ENCODE measurements at places on chromosomes 5 and 9.

- DNase-seq, result no peak
Observed at GRCh38 chr5:167528651-167529050, 762.8 kb upstream of the WWC1 start.

- DNase-seq, result no peak
Observed at GRCh38 chr5:34676416-34676815, 20.3 kb downstream of the RAI14 start.

GRCh38 chr5:122385286-122385685 lies 73.2 kb downstream of the SNCAIP start:
- no peak for DNase-seq

DNA sequence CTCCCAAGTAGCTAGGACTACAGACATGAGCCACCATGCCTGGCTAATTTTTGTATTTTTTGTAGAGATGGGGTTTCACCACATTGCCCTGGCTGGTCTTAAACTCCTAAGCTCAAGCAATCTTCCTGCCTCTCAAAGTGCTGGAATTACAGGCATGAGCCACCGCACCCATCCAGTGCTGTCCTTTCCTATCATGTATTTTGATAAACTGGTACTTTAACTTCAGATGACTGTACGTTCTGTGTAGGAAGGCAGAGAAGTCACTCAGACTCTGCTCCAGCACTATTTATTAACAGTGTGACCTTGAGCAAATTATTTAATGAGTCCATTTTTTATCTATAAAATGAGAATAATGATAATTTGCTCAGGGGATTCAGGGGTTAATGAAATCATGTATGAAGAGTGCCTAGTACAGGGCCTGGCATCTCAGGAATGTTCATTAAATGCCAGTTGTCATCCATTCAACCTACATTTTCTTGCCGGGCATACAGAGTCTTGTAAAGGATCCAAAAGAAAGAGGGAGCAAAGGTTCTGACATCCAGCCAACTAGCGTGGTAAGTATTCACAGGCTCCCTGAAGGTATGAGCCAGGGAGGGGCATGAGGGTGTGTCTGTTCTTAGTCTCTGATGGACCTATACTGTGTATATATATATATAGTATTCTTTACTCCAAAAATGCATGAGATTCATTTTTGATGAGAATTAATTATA lies 201.9 kb downstream of the PBX3 start:
- DNase-seq, result no peak

- DNase-seq, result no peak
Observed at GRCh38 chr9:9177081-9177480, 1377.5 kb upstream of the DMAC1 start.

- no peak for DNase-seq
Observed at GRCh38 chr5:19930451-19930850, 57.5 kb downstream of the CDH18 start.

- DNase-seq, result no peak
Observed at GRCh38 chr5:175674731-175675346, 17.0 kb downstream of the HRH2 start.

DNA sequence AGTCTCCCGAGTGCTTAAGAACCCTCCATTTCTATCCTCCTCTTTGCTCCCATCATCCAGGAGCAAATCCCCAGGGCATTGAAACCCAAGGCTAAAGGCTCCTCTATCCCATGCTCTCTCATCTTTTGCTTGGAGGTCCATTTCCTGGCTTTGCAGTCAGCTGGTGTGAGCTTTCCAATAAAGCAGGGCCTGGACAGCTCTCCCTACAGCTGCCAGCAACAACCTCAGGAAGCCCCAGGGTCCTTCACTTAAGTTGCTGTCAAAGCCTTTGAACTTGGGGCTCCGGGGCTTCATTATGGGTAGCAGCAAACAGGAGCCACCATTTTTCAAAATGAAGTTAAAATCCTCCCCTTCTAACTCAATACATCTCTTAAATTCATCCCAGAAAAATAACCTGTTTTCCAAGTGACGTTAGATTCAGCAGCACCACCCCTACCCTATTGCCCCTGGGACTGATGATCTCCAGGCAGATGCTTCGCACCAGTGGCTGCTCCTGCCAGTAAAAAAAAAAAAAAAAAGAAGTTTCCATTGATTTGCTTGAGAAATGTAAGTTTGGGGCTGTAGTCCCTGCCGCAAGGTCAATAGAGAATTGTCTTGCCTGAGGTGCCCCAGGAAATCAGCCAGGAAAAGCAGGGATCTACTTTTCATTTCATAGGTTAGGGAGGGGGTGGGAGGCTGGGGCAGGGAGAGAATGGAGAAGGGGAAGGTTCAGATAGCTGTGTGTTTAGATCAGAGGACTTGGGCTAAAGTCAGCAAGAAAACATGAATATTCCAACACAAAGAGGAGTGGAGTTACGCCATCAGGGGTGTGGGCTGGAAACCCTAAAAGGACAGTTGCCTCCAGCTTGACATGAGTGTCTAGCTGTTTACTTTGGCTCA lies 83.8 kb upstream of the IL6ST start:
- DNase-seq, result no peak

DNA sequence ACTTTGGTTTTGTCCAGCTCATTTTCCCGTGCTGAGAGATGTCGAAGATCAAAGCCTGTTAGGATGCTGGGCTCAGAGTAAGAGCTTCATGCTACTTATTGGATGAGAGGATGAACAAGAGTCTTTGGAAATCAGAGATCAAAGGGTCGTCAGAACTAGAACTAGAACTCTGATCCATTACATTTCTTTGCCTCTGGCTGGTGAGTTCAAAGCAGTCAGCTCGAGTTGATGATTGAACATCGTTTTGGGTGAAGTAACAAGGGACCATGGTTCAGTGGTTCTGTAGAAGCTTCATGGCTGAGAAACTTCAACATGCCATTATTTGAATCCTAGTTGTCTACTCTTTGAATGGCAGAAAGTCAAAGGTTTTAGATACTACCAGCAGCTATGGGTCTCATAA lies 320.3 kb downstream of the ARHGEF28 start:
- no peak for DNase-seq

DNA sequence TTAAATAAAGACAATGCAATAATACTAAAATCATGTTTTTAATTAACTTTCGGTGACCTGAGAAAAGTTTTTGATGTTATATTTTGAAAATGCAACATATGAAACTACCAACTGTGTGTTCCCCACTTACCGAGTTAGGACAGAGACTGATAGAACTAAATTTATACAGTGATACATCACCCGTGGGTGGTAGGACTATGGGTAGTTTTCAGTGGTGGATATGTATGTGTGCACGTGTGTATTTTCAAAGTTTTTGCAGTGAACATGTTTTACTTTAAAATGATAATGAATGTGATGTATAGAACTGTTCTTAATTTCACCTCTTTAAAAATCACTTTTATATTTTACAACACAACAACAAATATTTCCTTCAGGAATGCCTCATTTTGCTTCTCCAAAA lies 25.0 kb upstream of the ACO1 start:
- no peak for DNase-seq

DNA sequence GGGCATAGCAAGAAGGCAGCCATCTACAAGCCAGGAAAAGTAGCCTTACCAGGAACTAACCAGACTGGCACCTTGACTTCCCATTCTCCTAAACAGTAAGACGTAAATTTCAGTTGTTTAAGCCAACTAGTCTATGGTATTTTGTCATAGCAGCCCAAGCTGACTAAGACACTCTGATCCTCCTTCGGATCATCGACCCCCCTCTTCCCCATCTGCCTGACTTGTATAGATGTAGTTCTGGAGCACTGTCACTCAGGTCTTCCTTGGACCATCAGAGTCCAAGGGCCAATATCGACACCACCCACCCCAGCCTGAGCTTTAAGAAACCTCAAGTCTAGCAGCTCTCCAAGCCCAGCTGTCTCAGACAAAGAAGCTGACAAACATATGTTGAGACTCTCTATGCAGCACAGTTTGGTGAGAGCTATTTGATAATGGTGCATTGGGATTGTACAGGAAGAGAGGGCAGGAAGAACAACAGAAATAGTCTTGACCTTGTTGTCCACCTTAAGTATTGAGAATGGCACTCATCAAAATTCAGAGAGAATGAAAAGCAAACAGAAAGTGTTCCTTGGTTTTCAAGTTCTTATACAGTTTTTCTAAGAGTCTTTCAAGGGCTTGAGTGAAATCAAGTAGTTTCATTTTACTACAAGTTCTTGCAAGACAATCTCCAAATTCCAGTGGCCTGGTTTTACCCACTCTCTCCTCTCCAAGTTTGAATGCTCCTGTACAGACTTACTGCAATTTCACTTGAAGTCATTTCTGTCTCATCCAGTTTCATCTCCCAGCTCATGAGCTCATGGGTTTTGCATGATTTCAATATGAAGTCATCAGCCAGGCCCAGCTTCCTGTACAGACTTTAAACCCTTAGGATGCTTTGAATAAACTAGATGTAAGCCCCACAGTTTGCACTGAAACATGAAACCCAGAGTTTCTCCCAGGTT lies 122.3 kb upstream of the RAI14 start:
- DNase-seq, result no peak

DNA sequence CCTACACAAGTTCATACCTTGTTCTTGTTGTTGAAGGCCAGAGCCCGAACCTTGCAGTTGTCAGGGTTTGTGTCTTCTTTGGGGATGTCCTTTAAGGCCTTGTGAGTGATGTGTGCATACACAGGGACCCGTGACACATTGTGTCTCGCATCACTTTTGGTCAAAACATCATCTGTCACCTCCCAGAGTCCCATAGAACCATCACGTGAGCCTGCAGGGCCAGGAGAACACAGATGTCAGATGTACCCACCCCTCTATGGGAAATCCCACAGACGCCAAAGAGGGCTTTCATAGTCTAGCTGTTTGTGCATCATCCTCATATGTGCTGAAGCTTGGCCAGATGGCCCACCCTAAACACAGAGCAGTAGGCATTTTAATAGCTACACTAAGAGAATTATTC lies 28.2 kb downstream of the DCAF12 start:
- no peak for DNase-seq

DNA sequence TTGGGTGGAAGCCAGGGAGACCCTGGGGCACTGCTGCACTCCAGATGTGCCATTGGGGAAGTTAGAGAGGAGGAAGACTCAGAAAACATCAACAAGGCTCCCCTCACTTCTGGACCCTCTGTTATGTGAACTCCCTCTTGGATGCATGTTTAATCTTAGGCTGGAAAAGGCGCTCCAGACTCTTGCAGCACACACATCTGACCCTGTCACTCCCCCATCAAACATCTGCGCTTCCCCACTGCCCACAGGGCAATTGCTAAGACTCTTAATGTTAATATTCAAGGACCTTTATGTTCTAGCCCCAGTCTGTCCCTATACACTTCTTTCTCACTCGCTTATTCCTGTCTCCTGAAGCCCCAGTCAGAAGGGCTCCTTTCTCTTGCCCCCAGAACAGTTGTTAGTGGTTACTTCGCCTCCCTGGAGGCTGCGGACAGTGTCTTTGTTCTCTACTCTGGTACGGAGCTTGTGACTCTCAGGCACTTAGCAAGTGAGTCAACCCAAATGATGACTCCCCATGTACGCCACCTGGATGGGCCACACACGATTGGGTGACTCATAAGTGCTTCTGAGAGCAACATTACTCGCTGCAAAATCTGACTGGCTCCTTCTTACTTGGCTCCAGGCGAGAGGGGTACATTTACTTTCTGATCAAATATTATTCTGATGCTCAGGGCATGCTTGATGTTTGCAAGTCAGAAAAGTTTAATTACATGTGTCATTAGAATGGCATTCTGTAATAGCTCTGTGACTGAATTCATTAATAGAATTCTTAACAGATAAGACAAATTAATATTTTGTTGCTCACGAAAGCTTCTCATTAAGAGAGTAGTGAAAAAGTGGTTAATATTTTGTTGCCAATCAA lies 193.6 kb downstream of the HSPA4 start:
- no peak for DNase-seq

- no peak for DNase-seq
Observed at GRCh38 chr9:8564960-8565359, 765.4 kb upstream of the DMAC1 start.

DNA sequence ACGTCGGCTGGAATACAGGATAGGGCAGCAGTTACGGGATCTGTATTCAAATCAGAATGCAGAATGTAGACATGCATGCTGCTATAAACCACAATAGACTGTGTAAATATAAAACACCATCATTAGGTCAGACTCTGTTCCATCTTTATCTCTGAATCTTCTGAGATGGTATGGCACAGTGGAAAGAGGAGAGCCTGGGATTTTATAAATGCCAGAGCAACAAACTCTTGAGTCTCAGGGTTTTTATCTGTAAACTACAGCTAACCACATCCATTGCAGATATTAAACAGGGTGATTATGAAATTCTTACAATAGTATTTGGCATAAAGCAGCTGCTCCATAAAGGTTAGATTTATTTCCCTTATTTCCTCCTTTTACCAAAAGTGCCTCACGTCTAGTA lies 108.7 kb downstream of the ZDHHC21 start:
- DNase-seq, result no peak

- DNase-seq, result no peak
Observed at GRCh38 chr5:34842554-34842953, 3.6 kb downstream of the TTC23L start.

GRCh38 chr5:116271446-116272025 lies 186.7 kb downstream of the COMMD10 start:
- DNase-seq, result no peak

GRCh38 chr5:180548563-180548962 lies 42.7 kb downstream of the SCGB3A1 start:
- no peak for DNase-seq

DNA sequence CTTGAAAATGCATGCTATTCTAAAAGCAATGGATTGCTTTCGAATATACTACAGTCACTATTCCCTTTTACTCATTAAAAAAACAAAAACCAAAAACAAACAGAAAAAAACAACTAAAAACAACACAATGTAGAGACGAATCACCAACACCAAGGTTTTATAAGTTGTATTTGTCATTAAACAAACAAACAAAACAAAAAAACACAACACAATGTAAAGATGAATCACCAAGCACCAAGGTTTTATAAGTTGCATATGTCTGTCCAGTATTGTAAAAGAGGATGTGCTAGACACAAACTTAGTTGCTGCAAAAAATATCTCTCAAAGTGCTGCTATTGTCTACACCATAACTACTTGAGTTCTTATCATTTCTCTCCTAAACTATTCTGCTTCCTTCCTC lies 1269.2 kb downstream of the EFNA5 start:
- DNase-seq, result no peak

- DNase-seq, result no peak
Observed at GRCh38 chr9:110659891-110660541, 8.6 kb upstream of the MUSK start.

DNA sequence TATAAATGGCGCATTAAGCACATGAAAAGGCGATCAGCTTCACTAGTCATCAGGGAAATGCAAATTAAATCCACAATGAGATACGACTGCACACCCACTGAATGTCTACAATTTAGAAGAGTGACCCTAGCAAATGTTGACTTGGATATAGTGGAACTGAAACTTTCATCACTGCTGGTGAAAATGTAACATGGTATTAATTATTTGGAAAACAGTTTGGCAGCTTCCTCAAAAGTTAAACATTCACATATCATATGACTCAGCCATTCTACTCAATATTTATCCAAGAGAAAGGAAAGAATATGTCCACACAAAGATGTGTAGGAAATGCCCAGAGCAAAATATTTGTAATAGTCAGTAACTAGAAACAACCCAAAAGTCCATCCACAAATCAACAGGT lies 146.5 kb downstream of the LPAR1 start:
- no peak for DNase-seq

- no peak for DNase-seq
Observed at GRCh38 chr9:98583417-98583816, 125.3 kb downstream of the GABBR2 start.

All from stimulated activated CD8-positive, alpha-beta memory T cell treated with anti-CD3 and anti-CD28 coated beads, Interleukin-7, amount 100 ng/mL, for 48 hours (primary cell).